ENCODE measurements at places on chromosomes 13 and 19.
A peak's percentile ranks its signal among the peaks of the same experiment; 100 is the strongest.

DNA sequence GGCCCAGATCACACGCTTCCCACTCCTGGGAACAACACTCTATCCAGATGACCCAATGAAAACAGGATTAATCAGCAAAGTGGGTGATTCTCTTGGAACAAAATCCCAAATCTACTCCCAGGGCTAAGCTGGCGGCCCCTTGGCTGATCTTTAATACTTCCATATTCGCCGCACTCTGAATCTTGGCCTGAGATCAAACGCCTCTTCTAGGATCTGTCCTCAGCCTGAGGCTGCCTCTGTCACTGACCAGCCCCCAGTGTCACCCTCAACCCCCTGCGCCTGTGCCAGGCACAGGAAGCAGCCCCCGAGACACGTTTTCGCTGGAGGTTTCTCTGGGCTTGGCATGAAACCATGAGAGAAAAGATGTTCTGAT lies 2.4 kb upstream of the CTXN1 start:
- DNase-seq: no peak

GRCh38 chr13:35716186-35716585 lies 239.7 kb upstream of the MAB21L1 start:
- no peak for DNase-seq

GRCh38 chr19:4393947-4394590 lies 6.3 kb downstream of the SH3GL1 start:
- DNase-seq: no peak

DNA sequence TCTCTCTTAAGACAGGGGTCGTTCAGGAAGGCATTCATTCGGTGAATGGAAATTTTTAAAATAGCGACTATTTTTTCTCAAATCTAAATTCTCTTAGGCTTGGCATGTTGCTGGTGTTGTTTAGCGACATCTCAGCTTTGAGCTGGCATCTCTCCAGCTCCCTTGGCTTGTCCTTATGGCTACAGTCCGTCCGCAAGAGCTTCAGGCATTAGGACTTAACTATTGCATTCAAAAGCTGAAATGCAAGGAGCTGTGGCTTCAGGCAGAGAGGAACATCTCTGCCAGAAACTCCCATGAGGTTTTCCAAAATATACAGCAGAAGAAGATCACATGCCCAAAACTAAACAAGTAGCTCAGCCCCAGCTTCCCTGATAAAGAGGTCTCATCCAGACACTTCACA lies 578.5 kb downstream of the EFNB2 start:
- DNase-seq: no peak

GRCh38 chr19:30895946-30896345 lies 453.3 kb downstream of the TSHZ3 start:
- DNase-seq: no peak

DNA sequence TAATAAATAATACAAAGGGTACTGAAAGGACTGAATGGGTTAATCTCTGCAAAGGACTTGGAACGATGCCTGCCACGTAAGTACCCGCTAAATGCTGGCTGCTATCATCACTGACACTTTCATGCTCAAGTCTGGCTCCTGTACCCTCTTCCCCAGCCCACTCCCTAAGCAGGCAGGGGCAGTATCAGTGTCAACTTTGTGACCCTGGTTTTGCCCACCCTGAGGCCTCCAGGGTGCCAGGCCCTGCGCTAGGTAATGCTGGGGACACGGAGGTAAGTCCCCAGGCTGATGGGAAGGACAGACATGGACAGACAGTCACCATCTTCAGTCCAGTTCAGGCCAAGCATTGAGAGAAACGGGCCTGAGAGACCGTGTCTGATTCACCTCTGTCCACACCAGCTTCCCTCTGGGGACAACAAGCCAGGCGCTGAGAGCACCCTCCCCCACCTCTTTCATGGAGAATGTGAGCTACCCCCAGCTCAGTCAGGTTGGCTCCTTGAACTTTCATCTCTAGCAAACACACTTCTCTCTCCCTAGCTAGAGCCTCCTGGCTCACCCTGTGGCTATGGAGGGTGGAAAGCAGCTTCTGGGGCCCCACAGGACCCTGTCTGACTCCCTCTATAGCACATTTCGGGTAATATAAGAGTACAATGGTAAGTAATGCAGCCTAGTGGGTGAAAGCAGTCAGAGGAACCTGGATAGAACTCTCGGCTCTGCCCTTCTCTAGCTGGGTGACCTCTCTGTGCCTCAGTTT lies 800 bp downstream of the ETFB start:
- DNase-seq: no peak

GRCh38 chr19:5432687-5433086 lies 22.5 kb upstream of the ZNRF4 start:
- no peak for DNase-seq

GRCh38 chr19:45404557-45405434 lies at the start of gene PPP1R13L:
Gene PPP1R13L (minus strand): TSS chr19:45405069. CDS start chr19:45398318, 6,751 bp downstream.
- DNase-seq: peak; percentile 72

DNA sequence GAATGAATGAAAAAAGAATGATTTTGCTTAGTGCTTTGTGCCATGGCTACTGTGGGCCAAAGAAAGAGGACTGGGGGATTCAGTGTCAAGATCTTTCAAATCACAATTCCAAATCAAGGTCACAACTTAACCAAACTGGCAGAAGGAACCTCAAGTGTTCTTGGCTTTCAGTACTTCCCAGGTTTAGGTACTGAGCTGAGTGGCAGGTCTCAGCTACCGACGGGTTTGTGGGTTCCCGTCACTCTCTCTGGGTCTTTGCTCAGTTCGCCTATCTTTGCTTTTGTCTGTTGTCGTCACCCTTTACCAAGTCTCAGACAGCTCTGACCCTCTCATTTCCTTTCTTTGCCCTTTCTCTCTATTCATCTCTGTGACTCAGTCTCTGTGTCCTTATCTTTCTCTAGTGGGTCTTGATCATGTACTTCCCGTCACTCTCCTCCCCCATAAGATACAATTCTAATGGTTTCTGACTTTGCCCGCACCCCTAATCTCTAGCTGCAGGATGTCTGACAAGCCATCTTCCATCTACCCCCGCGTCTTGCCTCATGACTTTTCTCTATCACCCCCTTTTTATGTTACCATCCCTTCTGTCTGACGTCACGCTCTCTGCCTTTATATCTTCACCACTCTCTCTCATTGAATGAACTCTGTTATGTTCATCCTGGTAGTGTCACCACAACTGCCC lies 33.3 kb upstream of the LRRC4B start:
- no peak for DNase-seq

- DNase-seq: no peak
Observed at GRCh38 chr13:54366728-54367127, 1338.1 kb downstream of the OLFM4 start.

- no peak for DNase-seq
Observed at GRCh38 chr19:52343548-52343947, 7.5 kb downstream of the ZNF610 start.

DNA sequence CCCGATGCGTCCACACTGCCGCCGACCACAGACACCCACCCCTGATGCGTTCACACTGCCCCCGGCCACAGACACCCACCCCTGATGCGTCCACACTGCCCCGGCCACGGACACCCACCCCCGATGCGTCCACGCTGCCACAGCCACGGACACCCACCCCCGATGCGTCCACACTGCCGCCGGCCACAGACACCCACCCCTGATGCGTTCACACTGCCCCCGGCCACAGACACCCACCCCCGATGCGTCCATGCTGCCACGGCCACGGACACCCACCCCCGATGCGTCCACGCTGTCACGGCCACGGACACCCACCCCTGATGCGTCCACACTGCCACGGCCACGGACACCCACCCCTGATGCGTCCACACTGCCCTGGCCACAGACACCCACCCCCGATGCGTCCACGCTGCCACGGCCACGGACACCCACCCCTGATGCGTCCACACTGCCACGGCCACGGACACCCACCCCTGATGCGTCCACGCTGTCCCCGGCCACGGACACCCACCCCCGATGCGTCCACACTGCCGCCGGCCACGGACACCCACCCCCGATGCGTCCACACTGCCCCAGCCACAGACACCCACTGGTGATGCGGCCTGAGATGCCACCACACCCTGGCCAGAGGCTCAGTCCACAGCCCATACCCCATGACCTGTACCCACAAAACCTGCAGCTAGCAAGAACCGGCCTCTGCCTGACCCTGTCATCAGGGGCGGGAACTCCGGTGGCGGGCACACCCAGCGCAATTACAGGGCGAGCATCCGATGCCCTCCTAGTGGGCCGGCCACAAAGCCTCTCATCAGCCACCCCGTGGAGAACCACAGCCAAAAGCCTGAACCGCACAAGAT lies 28.4 kb downstream of the RASA3 start:
- DNase-seq: no peak

DNA sequence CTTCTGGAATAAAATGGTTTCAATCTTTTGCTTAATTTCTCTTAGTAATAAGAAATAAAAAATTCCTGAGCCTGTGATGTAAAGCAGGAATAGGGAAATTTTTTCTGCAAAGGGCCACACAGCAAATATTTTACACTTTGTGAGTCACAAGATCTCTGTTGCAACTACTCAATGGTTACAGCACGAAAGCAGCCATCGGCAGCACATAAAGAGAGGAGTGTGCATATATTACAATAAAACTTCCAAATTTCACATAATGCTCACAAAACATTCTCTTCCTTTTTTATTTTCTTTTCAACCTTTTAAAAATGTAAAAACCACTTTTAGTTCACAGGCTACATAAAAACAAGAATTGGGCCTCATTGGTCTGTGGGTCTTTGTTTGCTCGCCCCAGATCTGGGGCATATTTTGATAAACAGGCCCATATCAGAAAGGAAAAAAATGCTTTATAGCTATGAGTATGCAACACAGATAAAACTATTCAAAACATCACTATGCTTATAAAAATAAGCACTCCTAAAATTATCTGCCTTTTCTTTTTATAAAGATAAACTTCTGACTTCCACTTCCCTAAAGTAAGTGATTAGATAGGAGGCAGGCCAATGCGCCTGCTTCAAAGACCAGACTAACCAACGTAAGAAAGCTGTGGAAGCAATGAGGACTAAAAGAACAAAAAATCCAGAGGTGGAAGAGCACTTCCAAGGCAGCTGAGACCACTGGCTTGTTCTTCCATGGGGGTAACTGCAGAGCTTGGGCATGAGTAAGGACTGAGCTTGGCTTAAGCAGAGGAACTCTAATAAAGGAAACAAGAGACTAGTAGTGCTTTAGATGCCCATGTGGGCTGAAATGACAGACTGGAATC lies 26.5 kb downstream of the MYCBP2 start:
- no peak for DNase-seq

DNA sequence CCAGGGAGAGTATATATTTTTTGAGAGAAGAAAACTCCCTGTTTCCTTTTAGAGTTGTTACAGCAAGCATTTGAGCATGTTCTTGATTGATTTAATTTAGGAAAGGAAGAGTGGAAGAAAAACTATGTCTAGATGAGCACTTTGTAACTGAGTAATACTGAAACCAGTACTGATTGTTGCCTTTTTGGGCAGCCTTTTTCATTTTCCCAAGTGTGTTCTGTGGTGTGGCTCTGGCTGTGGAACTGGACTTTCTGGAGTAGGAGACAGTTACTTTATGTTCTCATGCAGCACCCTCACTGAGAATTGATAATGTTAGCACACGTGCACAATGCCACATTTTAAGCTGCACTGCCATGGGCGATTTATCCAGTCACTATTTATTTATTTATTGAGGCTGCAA lies 211.5 kb downstream of the LMO7 start:
- DNase-seq: no peak

- no peak for DNase-seq
Observed at GRCh38 chr13:74443631-74444030, 309.4 kb upstream of the KLF12 start.

DNA sequence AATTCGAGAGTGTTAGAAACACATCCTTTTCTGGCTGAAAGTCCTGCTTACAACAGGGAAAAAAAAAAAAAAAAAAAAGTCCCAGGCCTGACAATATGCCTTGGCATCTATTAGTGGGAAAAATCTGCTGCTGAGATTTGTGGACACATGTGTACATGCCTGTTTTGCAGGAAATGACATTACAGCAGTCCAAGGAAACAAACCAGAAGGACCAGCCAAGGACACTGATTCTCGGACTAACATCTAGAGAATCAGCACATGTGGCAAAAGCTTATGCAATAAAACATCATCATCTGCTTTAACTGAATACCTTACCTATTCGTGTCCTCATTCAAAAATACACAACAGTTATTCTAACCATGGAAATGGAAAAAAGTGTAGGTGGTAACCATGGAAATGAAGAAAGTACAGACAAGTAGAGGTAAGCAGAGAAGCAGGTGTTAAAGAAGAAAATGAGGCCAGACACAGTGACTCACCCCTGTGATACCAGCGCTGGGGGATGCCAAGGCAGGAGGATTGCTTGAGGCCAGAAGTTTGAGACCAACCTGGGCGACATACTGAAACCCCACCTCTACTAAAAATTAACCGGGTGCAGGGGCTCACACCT lies 9.4 kb upstream of the DPY19L3 start:
- no peak for DNase-seq

GRCh38 chr13:55887561-55887960 lies 1253.2 kb upstream of the PRR20A start:
- no peak for DNase-seq

GRCh38 chr19:6811906-6812305 lies 39.4 kb downstream of the VAV1 start:
- no peak for DNase-seq

- no peak for DNase-seq
Observed at GRCh38 chr13:99312493-99312883, 5.3 kb upstream of the GPR183 start.

DNA sequence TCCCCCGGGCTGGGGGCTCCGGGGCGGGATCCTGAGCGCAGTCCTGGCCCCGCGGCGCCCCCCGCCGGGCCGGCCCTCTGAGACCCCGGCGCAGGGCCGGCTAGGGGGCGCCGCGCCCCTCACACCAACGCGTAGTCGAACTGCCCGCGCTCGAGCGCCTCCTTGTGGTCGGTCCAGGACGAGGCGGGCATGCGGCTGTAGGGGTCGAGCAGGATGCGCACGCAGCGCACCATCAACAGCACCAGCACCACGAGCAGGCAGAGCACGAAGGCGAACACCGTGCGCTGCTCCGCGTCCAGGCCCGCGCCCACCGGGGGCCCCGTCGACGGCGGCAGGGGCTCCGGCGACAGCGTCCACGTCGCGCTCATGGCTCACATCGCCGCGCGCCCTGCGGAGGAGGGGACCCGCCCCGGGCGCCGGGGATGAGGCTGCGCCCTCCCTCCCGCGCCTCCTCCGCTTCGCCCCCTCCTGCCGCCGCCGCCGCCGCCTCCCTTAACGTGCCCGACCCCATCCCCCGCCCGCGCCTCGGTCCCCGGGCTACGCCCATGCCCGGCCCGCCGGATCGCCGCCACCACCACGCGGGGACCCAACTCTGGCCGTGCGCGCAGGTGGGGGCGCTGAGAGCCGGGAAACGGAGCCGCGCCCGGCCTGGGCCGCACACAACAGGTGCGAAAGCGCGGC lies 624 bp downstream of the CTXN1 start:
- DNase-seq: peak; percentile 51

- no peak for DNase-seq
Observed at GRCh38 chr19:23822735-23823134, 64.0 kb upstream of the ZNF681 start.

Measured in NCI-H1694 treated with DMSO at 0.1 percent for 48 hours (cell line).